EL (cell line): ENCODE measurements at places on chromosomes 3 and 15.

DNA sequence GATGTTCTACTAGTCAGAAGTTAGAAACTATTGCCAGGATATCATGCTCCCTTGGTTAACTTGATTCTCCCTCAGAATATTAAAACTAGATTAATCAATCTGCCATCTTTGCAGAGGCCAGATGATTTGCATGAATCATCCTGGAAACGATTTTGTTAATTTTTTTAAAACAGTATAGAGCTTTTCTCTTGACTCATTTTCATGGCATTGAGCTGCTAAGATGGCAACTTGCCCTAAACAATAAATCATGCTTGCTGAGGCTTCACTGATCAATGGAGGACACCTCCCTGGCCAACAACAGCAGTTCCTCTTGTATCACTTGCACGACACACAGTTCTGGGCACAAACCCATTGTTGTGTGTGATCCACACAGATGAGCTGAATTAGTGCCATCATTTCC, 109.1 kb downstream of the COL6A6 start:
- peak; percentile 52 for DNase-seq

DNA sequence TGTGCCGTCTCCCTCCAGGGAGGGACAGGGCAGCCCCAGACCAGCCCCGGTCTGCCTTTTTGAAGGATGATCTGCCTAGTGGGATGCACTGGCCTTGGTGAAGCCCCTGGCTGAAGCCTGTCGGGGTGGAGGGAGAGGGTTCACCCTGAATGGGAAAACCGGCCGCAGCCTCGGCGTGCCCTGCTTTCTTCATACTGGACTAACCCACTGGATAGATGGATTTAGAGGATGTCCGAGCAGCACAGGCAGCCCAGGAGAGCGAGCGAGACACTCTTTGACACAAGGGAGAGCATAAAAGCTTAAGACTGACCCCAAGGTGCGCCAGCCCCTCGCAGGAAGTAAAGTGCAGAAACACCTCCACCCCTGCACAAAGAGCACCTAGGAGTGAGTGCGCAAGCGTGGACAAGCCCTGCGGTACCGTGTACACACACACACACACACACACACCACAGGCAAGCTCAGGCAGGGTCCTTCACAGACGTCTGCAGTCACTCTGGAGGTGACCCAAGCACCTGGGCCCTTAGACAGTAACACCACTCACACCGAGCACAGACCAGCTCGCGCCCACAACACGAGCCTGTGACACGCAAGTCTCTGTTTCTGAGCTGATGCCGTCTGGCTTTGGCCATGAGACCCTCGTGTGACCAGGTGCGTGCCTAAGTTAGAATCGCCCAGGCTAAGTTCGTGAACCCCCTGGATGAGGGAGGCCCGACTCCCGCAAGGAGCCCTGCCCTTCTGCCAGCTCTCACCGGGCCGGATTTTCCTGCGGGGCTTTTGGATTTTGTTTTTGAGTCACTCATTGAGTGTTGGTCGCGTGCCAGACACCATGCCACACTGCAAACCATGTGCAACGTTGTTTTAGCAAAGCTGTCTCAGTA, 11.3 kb downstream of the SEMA4B start:
- DNase-seq, result no peak

- DNase-seq, result no peak
Observed at GRCh38 chr15:69978603-69979002, 119.1 kb downstream of the TLE3 start.

DNA sequence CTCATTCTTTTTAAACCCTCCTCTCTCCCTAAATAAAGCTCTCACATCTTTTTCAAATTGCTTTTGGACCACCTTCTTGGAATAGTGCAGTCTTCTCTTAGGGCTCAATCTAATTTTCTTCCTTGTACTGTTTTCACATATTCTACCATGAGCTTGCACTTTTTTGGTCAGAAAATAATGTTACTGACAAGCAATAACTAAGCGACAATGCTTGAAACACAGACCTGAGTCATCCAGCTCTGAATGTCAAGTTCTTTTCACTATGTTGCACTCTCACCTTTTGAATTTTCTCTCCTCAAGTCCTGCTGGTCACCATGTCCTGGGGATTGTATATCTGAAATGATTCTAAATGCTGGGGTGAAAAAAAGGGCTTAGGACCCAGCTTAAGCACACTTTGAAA, 8.9 kb downstream of the TNFAIP8L3 start:
- no peak for DNase-seq

GRCh38 chr3:17469954-17470353, 272.5 kb downstream of the TBC1D5 start:
- no peak for DNase-seq

DNA sequence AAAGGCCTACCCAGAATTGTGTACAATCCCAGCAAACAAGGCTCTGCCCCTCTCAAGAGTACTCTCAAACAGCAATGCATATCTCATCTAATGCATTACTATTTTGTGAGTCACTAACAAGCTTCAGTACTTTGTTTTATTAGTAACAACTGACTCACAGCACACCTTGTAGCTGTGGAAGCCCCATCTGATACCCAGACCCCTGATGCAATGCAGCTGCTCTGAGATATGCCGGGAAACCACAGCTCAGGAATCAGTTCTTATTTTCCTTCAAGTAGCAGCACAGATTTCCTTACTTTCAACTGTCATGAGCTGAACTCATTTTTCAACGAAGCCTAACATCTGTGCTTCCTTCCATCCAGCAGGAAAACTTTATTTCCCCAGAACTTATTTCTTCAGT, 37.8 kb downstream of the CCNL1 start:
- peak; percentile 86 for DNase-seq

DNA sequence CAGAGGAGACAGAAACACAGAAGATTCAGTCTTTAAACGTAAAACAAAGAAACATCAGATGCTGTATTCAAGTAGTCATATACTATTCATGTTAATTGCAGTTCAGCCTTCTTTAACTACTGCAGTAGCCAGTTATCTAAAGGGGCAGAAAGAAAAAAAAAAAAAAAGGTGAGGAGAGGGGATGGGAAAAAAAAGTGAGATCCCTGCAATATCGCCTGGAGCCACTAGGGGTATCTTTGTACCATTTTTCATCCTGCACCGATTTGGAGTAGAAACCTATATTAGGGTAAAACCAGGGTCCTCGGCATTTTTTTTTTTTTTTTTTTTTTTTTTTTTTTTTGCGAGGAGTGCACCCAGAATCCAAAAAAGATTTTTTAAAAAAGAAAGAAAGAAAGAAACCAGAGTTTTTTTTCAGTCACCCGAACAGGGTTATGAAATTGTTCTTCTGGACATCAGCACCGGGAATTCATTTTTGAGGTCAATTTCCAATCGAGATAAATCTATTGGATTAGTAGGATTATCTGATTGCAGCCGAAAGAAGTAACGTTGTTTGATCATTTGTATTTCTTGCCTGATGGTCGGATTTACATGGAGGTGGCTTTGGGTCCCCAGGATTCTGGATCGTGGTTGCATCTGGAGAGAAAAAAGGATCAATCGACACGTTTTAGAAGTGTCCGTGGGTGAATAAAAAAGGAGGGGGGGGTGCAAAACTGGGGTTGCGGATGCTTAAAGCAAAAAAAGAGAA, 186.7 kb downstream of the NLGN1 start:
- peak; percentile 70 for DNase-seq

DNA sequence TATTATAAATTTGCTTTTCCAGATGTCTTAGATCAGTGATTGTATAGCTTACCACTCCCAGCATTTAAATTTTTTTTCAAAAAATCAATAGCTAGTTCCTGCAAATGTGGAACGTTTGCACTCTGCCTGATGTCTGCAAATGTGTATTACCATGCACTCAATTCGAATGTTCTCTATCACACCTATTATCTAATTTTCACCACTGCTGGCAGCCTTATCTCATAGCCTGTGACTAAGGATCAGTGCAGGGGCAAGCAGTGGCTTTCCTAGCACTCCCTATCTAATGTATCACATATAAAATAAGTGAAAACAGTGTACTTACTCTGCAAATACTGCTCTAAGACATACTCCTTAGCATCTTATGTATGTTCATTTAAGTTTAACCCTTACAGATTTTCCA, 196.3 kb upstream of the PLSCR5 start:
- no peak for DNase-seq

DNA sequence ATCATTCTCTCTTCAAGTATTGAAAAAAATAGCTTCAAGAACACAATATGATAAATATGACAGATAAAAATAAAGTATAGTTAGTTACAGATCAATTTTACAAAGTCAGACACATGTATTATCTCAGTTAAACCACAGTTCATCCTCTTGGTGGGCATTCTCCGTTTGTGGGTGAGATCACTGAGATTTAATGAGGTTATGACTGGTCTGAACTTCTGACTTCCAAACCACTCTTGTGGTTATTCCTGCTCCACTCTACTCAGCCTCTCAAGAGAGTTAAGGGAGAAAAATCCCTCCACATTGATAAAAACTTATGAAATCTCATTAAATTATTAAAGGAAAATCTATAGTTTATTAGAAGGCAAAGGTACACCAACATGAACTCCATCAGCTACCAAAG, 229.9 kb upstream of the LRTM1 start:
- DNase-seq, result peak; percentile 80

DNA sequence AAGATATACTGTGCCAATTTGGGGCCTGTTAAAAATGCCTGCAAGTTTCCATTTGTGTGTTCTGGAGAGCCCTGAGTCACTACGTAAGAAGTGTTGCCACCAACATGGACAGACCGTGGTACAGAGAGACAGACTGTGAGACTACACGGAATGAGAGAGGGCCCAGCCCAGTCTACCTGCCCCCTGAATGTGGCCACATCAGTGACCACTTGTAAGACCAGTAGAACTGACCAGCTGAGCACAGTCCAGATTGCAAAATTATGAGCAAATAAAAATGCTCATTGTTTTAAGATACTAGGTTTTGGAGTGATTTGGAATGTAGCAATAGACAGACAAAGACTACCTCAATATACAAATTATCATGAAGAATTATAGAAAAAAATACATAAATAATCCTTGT, 42.0 kb downstream of the ATR start:
- no peak for DNase-seq

DNA sequence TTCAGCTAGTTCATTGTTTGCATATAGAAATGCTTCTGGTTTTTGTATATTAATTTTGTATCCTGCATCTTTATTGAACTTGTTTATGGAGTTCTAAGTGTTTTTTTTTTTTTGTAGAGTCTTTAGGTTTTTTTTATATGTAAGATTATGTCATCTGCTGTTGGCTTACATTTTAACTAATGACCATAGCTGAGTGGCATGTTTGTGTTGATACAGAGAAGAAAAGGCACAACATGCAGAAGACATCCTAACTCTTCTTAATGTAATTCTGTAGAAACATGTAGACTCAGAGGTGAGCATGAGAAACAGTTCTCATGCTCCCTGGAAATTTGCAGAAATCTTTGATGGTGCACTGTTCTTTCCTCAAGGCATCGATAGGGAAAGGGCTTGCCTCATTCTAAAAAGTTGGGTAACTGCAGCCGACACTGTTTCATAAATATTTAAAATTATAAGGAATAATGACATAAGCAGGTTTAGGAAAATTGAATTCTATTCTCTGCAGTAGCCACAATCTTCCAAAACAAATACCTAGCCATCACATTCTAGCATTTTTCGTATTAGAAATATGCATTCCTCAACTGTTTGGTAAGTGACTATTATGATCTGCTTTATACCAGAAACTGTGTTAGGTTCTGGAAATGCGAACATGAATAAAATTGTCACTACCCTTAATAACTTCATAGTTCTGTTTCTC, 499.6 kb upstream of the KCNMB2 start:
- peak; percentile 45 for DNase-seq

DNA sequence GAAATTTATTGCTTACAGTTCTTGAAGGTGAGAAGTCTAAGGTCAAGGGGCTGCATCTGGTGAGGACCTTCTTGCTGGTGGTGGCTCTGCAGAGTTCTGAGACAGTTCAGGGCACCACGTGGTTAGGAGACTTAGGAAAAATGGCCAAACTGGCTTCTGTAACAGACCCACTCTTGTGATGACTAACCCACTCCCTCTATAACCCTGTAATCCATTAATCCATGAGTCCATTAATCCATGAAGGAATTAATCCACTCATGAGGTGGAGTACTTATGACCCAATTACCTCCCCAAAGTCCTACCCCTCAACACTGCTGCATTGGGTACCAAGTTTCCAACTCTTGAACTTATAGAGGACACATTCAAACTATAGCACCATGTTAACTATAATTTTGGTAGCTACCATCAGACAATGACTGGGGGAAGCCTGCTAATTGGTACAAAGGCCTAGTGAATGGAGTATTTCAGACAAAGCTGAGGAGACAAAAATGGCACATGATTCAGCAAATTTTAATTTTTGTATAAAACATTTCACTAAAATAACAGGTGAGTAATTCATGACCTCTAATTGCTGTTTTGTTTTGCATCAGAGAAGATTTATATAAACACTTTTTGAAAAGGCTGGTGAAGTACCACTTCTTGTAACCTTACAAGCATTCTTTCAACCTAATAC, 374.1 kb upstream of the TBL1XR1 start:
- no peak for DNase-seq

DNA sequence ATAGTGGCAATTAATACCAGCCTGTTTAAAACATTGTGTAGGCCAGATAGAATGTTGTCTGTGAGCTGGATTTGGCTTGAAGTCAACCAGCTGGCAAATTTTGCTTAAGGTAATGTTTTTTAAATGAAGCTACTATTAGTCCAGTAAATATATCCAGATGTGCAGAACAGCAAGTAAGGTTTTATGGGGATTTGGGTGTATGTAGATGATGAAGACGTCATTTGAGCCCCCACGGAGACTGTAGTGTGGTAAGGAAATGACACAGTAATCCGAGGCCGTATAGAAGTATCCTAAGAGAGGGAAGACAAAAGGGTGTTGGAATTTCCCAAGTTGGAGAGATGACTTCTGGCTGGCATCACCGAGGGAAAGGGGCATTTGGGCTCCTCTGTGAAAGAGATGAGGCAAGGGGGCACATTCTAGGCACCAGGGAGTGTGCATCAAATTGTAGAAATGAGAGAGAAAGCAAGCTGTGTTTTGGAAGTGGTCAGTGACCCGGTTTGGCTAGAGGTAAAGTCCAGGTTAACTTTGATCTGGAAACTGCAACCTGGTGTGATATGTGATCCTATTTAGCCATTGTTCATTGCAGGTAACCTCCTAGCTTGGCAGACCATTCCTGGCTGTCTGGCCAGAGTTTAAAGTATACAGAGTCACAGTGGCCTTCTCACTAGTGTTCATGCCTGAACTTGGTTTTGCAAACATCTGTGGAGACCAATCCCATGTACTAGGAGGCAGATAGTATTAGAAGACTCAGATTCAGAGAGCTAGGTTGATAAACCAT, 104.2 kb downstream of the ITPR1 start:
- no peak for DNase-seq

GRCh38 chr3:99708207-99708745, 69.9 kb downstream of the COL8A1 start:
- DNase-seq, result no peak

DNA sequence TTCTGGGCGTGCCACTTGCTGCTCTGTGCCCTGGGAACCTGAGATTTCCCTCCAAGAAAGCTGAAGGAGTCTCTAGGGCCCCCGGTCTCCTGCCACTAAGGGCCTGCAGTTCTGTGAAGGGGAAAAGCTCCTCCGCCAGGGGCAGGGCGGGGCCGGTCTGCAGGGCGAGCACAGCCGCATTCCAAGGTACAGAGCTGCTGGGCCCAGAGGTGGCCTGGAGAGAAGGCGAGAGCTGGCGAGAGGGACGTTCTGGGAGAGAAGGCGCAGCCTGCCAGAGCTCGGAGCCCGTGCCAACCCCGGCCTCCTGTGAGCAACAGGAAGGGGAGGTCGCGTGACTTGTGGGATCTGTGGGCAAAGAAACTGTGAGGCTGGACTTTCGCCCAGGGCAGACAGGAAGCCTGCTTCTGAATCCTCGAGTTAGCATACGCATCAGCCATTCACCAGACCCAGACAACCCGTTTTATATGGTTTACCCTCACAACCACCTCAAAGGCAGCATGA, 500.4 kb downstream of the SHQ1 start:
- DNase-seq, result peak; percentile 67

- no peak for DNase-seq
Observed at GRCh38 chr3:150210461-150211110, 197.5 kb upstream of the TSC22D2 start.

GRCh38 chr3:52723935-52724334, 18.0 kb downstream of the SPCS1 start:
- no peak for DNase-seq
